ENCODE measurements at places on chromosomes 1 and 21.
A peak's percentile ranks its signal among the peaks of the same experiment; 100 is the strongest.

DNA sequence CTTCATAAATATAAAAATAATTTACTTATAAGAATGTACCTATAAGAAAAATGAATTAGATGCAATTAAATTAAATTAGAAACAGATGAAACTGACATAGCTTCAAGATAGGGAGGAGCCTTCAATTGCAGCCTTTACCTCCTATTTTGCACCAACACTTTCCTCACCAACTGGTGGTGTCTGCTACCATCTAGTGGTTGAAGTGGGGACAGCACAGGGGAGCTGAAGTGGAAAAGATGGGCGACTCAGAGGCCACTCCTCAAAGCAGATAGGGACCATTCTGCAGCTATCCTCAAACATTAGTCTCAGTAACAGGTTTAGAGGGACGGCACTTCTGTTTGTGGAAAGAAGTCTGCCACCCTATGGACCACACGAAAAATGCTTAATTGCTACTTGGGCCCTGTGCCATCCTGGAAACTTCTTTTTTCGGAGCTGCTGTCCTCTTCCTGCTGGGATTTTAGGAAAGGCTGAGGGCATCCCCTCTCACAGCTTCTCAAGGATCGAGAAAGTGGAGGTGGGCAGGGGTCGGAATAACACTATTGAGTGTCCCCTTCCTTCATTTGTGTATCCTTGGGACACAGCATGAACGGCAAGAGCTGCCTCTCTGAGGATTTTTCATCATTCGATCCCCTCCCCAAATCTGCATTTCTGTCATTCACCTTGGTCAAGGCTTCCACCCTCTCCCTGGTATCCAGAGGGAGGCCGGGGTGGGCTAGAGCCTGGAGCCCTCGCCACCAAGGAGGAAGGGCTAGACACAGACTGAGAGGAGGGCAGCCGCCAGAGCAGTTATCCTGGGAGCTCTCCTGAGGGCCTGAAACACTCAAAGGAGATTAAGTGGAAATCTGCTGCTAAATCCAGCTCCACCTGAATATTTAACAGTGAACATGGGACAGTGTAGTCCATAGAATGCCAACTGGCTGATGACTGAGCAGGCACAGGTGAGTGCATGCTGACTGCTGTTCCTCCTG lies 9.6 kb downstream of the PROK1 start:
- DNase-seq: peak; percentile 45

DNA sequence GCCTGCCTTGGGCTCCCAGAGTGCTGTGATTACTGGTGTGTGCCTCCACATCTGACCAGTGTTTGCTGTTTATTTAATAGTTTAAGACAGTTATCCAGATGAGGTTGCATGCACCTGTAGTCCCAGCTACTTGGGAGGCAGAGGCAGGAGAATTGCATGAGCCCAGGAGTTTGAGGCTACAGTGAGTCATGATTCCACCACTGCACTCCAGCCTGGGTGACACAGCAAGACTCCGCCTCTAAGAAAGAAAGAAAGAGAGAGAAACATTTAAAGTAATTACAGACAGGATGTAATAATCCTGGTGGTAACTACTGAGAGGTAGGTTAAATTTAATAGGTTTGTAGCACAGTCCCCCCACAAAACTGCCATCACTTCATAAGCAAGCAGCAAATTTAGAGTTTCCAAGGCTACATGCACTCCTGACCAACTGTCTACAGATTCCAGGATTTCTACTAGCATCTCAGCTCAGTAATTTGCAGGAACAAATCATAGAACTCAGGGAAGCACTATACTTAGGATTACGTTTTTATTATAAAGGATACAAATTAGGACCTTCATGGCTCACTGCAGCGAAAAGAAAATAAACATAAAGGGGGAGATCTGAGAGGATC lies 89.6 kb downstream of the PKN2 start:
- no peak for DNase-seq

GRCh38 chr1:156750711-156751450 lies 594 bp downstream of the HDGF start:
- DNase-seq: no peak

DNA sequence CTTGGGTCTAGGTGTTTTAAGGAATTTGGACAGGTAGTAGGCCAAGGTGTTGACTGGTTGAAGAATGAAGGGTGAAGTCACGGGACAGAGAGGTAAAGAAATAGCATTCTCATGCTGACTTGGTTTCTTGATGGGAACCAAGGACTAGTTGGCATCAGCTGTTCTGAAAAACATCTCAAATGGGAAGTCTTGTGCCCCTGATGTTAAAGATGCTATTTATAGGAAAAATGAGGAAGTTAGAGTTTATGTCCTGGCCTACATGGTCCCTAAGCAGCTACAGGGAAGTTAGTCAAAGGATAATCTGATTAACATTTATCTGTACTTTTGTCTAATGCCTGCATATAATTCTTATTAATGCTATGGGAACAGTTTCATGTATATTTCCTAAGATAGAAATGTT lies 262.4 kb downstream of the HHIPL2 start:
- no peak for DNase-seq
